Activated CD8-positive, alpha-beta memory T cell treated with anti-CD3 and anti-CD28 coated beads for 1 hour (primary cell): ENCODE measurements at places on chromosomes 5 and 9.

GRCh38 chr5:102845041-102845440, 89.9 kb downstream of the PAM start:
- DNase-seq: no peak

GRCh38 chr5:2217219-2217618, 334.5 kb upstream of the IRX4 start:
- DNase-seq: no peak

DNA sequence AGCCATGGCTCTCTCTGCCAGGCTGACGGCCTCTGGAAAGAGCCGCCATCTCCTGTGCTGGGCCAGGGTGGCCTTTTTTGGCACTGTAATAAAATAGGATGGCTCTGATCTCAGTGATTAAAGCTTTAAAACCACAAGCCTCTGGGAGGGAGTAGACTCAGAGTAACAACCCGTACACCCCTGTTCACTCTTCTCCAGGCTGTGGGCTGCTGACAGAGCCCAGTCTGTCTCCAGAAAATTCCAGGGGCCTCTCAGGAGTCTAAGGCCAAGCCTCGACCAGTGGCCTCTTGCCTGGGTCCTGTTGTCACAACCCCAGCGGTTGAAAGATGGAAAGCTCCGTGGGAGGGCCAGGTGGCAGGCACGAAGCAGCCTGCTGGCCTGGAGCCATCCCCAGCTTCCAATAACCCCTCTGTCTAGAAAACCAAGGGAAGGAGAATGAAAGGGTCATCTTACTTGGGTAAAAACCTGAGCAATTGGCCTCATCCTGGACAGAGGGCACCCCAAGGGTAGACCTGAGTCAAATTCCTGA, 286.7 kb upstream of the ZNF462 start:
- DNase-seq: no peak

- no peak for DNase-seq
Observed at GRCh38 chr9:91807643-91808246, 142.3 kb downstream of the ROR2 start.

DNA sequence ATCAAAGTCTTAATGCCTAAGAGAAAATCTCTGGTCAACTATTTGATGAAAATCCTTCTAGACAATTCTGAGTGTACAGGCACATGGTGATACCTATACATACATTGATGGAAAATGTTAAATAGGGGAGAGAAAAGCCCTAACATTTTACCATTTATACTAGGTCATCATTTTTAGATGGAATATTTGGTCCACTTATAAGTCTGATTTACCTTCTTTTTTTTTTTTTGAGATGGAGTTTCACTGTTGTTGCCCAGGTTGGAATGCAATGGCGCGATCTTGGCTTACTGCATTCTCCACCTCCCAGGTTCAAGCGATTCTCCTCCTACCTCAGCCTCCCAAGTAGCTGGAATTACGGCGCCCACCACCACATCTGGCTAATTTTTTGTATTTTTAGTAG, 81.7 kb downstream of the FCHO2 start:
- DNase-seq: no peak

DNA sequence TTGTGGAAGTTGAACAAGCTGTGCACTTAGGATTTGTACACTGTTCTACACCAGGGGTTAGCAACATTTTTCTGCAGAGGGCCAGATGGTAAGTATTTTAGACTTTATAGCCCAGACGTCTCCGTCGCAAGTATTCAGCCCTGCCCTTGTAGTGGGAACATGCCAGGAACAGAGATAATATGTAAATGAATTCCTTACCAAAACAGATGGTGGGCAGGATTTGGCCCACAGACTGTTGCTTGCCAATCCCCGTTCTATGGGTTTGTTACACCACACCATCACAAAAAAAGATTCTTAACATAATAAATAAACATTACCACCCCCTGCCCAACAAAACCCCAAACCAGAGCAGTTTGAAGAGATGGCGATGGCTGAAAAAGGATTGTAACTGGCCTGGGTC, 74.3 kb downstream of the AMBP start:
- no peak for DNase-seq

- DNase-seq: no peak
Observed at GRCh38 chr5:33523208-33523771, 82.5 kb downstream of the TARS1 start.

DNA sequence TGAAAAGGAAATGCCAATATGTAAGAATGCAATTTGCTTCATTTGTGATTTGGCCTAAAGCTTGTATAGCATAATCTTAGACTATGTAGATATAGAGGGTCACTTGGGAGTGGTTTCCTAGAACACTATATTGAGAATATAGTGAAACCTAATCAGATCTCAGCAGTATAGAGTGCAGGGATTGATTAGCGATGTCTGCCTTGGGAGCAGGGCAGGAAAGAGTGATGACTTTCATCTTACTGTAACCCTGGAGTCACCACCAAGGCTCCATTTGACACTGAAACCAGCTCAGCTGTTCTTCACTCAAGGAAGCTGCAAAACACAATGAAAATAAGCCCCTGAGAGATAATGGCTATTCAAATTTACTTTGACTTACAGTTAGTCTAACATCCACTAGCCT, 26.2 kb upstream of the ARRDC3 start:
- DNase-seq: no peak

DNA sequence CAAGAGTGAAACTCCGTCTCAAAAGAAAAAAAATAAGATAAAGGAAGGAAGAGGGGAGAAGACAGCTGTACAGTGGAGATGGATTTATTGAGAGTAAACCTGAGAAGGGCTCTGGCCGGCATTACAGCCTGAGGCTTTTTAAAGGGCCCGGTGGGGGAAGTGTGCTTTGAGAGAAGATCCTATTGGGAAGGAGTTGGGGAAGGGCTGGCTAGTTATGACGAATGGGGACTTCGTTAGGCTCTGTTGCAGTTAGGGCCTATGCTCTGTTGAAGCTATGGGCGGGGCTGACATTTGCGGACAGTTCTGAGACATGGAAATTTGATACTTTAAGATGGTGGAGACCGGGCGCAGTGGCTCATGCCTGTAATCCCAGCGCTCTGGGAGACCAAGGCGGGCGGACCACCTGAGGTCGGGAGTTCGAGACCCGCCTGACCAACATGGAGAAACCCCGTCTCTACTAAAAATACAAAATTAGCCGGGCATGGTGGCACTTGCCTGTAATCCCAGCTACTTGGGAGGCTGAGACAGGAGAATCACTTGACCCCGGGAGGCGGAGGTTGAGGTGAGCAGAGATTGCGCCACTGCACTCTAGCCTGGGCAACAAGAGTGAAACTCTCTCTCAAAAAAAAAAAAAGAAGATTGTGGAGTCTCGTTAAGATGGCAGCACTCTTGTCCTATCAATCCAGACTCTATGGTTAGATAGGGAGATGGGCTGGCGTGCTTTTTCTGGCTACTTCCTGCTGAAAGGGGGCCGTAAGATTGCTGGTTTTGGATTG, 33.2 kb downstream of the C9orf50 start:
- no peak for DNase-seq

DNA sequence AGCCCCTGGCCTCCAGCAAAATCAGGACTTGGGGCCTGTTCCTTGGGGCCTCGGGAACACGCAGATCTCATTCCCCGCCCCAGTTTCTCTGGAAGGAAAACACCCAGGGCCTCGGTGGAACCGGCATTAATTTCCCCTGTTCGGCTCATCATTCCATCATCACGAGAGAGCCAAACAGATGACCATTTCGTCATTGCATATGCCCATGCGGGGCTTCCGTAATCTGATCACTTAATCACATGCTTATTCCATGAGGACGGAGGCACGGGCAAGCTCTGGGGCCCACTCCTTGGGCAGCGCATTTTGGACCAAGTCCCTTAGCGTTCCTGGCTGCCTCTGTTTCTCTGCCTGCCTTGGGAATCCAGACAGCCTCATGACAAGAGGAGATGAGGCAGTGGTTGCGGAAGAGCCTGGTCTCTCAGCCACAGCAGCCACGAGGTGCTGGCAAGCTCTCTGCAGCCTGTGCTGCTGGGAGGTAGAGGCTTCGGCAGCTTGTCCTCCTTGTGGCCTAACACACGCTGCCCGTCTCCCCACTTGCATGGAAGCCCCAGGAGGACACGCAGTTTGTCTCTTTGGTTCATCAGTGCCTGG, 65.0 kb upstream of the IER5L start:
- DNase-seq: no peak

- no peak for DNase-seq
Observed at GRCh38 chr5:78006449-78006848, 230.3 kb upstream of the TBCA start.
